ENCODE measurements at places on chromosomes 2 and 18.

- DNase-seq = peak; percentile 40
These were observed 1.0 kb upstream of the NFATC1 start for GRCh38 chr18:79394534-79395307.

DNA sequence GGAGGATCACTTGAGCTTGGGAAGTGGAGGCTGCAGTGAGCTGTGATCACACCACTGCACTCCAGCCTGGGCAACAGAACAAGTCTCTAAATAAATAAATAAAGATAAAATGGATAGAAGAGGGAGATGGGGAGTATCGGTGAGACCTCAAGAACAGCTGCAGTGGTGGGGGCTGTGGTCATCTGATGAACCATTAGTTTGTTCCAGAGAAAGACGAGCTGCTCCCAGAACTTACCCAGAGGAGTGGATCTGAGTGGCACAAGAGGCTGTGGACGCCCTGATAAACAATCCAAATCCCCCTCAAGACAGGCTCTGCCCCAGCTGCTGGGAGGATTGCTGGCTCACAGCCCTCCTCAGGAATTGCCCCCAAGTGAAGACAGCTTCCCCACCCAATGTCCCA lies 26.7 kb downstream of the TMEM127 start:
- no peak for DNase-seq

GRCh38 chr2:8472545-8473323 lies 209.1 kb upstream of the ID2 start:
- DNase-seq = no peak

DNA sequence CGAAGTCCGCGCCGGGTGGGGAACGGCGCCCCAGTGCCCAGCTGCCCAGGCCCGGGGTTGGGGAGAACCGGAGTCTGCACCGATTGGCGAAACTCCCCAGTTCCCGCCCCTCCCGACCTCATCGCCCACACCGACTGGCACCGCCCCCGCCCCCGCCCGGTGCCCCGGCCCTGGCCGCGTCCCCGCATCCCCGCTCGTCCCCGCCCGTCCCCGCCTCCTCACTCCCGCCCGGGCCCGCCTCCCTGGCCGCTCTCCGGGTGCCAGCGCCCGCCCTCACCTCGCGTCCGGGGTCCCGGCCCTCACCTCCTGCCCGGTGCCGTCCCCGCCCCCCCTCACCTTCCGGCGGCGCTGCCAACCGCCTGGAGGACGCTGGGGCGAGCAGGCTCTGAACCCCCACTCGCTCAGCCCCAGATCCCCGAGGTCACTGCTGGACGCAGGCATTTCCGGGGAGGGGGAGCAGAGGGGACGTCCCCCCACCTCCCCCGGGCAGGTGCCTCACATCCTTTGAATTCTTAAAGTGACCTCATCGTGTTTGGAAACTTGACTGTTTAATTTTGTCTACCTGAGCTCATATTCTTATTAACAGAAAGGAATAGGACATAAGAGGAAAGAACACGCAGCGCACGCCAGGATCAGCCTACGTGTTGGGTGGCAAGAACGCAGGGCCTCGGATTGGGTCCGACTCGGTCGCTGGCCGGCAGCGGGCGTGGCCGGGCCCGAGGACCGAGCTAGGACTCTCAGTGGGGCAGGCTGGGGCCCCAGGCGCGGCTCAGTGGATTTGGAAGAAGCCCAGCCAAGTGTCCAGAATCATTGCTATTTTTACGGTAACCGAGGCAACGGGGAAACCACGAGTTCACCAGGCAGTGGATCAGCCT lies at the start of gene FAM110C:
TSS of gene FAM110C (minus strand) at position 35 of the 875 bp plus-strand sequence. CDS start 120 bp downstream, outside the sequence.
- DNase-seq = peak; percentile 26

DNA sequence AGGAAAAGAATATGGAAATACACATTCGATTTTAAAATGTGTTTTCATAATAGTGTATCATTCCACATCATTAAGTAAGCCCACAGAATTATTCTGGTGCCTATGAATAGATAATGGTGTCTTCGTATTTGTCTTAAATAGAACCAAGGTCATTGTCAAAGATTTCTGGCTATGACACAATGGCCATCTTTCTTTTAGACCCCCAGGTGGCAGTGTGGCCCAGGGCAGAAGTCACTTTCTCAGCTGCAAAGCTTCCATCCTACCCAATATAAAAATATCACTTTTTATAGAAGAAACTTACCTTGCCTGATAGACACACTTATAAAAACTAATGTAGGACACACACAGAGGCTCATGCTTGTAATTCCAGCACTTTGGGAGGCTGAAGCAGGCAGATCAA lies 57.5 kb downstream of the ZRANB3 start:
- no peak for DNase-seq

- DNase-seq = no peak
These were observed 106.9 kb upstream of the ATL2 start for GRCh38 chr2:38483776-38484501.

DNA sequence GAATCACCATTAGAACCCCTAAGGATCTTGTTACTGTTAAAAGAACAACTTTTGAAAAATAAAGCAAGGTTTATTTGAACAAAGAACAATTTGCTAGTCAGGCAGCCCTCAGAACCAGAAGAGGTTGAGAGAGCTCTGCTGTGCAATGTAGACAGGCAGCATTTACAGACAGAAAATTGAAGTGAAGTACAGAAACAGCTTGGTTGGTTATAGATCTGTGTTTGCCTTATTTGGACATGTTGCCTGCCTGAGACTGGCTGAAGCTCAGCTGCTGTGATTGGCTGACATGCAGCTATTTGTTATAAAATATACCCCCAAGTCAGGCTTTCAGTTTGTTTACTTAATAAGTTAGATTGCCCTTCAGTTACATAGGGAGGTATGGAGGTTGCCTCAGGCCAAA lies 12.5 kb downstream of the MSTN start:
- no peak for DNase-seq

- DNase-seq = no peak
These were observed 43.3 kb upstream of the CUL3 start for GRCh38 chr2:224628416-224628815.

DNA sequence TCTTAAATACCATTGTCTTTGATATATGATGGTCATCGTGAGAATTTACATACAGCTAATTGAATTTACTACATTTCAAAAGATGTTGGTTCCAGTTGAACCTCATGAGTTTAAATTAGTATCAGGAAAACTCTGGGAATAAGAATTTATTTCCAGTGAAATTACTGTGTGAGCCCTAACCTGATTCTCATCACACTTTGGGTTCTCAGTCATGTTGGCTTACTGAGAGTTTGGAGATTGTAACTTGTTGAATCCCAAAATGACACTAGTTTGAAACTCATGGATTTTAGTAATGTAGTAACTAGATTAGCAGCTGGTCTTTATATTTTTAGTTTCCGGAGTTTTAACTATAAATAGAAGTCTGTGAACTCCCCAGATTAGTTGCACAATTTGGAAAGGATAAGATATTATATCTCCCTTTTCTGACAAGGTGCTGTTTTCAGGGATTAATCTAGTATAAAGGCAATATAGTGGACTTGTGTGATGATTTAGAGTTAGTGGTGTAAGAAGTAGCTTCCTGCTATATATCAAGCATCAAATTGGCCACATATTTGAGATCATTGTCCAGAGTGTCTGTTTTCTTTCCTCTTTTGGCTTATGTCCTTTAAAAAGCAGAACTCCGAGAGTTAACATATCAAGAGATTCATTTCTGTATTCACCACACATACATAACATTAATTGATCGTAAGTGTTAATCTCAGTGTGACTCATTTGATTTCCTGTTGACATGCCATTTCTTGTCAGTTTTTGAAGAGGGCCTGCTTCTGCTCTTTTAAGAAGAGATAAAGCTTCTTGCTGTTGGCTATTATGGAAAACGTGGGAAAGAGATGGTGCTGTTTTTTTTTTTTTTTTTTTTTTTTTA lies 15.7 kb downstream of the NDUFV2 start:
- no peak for DNase-seq

- no peak for DNase-seq
These were observed 113.0 kb downstream of the CDH2 start for GRCh38 chr18:28063926-28064325.

- no peak for DNase-seq
These were observed 795.5 kb upstream of the CDH2 start for GRCh38 chr18:28972333-28972907.

DNA sequence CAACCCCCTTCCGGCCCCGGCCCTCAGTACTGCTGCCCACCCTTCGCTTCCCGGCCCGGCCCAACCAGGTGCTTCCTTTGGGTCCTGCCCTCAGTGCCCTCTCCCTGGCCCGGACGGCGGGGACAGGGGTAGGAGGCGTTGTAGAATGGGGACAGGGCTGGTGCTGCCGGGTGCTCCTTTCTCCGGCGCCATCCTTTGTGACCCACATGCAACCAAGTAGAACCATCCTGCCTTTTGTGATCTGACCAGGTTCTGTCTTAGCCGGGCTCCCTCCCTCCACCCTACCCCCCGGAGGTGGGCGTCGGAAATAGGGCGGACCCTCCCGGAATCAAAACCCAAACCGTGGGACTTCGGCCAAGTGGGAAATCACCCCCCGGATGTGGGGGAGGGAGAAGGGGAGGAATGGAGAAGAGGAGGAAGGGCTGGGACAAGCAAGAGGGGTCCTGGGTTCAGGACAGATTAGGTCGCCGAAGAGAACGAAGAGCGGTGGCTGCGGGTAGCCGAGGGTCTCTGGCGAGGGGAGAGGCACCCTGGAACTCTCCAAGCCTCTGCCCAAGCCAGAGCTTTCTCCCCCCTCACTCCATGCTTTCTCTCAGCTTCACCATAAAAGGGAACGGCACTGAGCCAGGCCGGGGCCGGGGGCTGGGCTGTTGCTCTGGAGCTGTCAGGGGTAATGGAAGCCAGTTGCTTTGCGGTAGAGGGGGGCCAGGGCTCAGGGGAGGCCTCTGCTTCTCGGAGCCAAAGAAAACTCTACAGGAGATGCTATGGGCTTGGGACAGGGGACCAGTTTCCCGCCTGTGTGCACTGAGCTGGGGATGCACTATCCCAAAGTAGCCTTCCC lies 756 bp upstream of the OST4 start:
- no peak for DNase-seq

DNA sequence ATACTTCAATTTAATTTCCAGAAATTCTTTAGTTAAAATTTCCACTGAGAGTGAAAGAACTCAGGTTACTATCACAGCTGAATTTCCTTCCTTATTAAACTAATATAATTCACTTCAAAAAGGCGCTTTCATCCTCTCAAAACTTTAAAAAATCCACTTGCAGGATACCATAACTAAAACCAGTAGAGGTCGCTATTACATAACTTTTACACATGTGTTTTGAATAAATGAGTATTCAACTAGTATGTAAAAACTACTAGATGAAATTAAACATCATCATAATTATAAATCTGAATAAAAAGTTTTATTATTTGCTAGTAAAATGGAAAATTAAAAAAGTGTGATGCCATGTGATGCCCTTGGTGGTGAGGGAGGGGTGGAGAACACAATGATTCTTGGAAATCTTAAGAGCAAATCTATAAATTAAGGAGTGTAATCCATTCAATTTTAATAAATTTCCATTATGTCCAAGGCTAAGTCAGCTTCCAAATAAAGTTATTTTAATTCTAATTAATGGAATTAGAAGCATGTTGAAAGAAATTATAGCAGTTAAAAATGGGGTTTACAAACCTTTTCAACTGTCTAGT lies 61.4 kb downstream of the SOS1 start:
- no peak for DNase-seq

GRCh38 chr18:74459889-74460288 lies 2.8 kb upstream of the DIPK1C start:
- DNase-seq = no peak

DNA sequence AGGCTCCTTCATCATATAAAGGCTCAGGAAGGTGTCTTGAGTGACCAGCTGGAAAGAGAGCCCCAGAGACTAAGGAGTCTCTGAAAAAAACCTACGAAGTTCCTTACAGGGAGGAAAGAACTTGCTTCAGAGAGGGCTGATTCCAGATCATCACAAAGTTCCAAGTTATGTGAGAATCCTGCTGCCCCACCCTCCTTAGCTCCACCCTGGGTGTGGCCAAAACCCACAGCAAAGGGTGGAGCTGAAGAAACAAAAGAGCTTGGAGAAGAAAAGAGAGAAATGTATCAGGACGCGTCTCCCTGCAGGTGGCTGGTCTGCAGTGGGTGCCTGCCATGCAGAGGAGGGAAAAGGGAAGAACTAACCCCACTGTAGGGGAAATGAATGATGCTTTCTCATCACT lies 32.8 kb upstream of the ZNF396 start:
- no peak for DNase-seq

GRCh38 chr2:185892484-185892883 lies 153.9 kb downstream of the FSIP2 start:
- no peak for DNase-seq

GRCh38 chr18:74050807-74051206 lies 96.8 kb downstream of the FBXO15 start:
- DNase-seq = no peak

DNA sequence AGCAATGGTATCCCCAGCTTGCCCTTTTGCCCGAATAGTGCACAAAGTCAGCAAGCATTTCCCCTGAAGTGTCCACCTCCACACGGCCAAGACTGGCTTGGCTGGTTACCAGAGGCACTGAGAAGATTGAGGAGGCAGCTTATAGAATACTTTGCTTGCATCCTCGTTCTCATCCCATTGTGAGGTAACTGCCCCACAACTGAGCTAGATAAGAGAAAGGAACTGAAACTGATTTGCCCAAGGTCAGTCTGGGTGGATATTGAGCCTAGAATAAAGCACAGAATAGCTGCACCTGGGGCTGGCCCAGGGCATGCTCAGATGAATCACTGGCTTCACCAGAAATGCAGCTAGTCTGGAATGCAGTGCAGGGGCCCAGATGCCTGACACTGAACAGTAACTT lies 32.7 kb upstream of the MAP4K3 start:
- no peak for DNase-seq

DNA sequence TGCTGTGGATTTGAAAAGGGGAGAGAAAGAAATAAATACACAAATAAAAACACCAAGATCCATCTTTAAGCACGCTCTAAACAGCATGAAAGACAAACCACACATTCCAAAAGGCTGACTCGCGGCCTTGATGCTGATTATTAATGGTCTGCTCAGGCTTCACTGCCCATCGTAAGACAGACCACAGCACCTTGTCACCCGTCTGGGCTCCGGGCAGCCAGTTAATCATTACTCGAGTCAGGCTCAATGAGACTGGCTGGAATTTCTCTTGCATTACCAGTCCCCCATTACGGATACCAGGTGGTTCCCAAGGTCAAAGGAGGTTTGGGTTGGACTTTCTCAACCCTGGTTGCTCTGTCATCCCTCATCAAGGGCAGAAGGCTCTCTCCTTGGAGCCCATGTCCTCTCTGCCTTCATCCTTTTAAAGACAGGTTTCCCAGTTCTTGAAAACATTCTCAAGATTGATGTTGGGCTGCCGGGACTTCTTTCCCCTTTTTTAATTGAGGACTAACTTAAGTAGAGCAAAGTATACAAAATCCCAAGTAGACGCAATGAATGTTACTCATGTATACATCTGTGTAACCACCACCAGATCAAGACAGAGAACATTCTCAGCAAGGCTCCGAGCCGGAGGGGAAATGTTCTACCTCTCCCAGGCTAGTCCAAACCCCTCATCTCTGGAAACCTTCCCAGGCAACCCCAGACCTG lies 8.1 kb downstream of the SMAD7 start:
- no peak for DNase-seq

DNA sequence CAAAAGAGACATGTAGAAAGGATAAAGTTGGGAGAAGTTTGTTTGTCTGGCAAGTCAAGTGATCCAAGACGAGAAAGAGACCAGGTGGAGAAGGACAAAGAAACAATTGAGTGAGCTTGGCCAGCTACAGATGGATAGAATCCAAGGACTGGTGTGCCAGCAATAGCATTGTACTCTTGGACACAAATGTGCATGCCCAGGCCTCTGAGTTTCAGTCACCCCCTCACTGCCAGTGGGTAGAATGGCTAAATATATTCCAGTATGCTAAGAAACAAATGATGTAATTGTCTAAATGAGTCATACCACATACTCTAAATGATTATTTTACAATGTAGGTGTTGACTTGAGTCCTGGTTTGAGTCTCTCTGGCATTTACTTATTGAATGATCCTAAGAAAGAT lies 881.3 kb downstream of the LRRTM4 start:
- no peak for DNase-seq

Measured in T-helper 9 cell (primary cell).